ENCODE measurements at places on chromosomes 6 and 20. TPM values are rescaled to one million over a fixed set of nuclear protein-coding genes. Genes with fewer than 3 reads are reported as not detected.

GRCh38 chr6:41497994-41498393, 48.2 kb upstream of the FOXP4 start:
- no peak for DNase-seq

GRCh38 chr20:796921-797320, 28.6 kb upstream of the SLC52A3 start:
- DNase-seq: no peak

DNA sequence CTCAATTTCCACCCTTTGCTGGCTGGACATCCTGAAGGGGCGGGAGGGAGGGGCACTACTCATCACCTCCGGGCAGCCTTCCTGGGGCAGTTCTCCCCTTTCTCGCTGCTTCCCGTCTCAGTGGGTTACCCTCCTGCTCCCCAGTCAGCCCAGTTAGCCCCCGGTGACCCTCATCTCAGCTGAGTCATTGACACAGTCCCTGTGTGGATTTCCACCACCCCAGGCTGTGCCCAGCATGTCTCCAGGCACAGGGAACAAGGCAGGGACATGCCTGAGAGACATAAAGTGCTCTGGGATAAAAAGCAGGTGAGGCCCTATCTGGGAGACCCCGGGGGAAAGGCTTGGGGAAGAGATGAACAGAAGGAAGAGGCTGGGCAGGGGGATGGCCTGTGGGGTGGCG, 29.9 kb upstream of the HMGA1 start:
- DNase-seq: no peak

DNA sequence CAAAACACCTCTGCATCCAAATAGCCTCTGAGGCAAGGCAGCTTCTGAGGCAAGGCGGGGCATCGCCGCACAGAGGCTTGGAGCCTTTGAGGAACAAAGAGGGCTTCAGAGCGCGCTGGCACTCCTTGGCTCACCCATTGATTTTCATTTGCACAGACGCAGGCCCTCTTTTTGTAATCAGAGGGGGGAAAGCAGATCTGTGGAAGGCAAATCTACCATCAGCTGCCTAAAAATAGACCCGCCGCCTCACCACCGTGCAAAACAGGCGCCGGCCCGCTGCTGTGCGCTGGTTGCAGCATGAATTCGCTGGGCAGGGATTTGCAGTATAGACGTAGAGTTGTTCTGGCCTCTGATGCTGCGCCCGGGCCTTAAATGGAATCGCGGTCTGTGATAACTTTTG, 69.9 kb upstream of the STMND1 start:
- no peak for DNase-seq

DSP gene
- 101 TPM for total RNA-seq

- no peak for DNase-seq
Measured at GRCh38 chr20:57564951-57565642, 4.2 kb downstream of the PCK1 start.

DNA sequence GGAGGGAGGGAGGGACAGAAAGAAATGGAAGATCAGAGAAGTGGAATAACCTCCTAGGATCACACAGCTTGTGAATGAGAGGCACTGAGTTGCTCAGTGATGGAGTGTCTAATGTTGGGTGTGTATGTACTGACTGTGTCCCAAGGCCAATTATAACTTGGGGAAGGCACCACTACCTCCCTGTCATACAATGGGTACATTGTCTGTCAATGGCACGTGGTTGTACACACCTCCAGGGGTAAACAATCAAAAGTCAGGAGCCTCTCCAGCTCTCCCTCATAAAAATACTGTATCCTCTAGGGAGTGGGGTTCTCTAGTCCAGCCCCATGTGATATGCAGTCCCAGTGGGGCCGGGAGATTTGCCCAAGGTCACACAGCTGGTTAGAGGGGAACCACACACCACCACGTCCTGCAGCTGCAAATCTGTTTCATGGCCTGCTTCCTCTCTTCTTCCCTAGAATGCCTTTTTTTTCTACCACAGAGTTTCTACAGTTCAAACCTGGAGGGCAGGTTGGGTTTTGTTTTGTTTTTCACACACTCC, 112.5 kb downstream of the SNX5 start:
- DNase-seq: no peak

GRCh38 chr20:18496042-18496441, 983 bp downstream of the RBBP9 start:
- no peak for DNase-seq

OTOR gene
- total RNA-seq: not detected

LGSN gene
- 0.22 TPM for total RNA-seq

- DNase-seq: no peak
Measured at GRCh38 chr6:13457577-13457976, 29.8 kb downstream of the GFOD1 start.

GRCh38 chr6:37695857-37696219, 1.8 kb downstream of the MDGA1 start:
- no peak for DNase-seq

- DNase-seq: no peak
Measured at GRCh38 chr6:31397901-31398525, 5.4 kb upstream of the MICA start.
